Activated T-helper 17 cell treated with anti-CD3 and anti-CD28 coated beads, Interleukin-2, amount 50 U/mL, for 72 hours (primary cell): ENCODE measurements at places on chromosomes 3 and 15.

DNA sequence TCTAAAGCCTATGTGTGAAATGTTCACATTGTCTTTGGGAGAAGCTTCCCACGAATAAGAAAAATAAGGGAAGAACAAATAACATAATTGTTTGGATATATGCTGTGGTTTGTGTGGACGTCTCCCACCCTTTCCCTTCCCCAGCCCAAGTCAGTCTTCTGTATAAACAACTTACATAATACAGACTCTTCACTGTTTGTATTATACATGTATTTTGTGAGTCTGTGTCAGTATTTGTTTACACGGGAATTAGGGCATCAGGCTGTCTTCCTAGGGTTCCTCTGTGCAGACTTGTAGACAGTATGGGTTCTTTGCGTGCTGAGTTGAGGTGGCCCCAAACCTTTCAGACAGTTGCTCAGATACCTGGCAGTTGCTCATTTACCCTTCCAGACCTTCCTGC lies 103.4 kb downstream of the IGF1R start:
- no peak for ATAC-seq

GRCh38 chr3:177210744-177211502 lies 13.6 kb upstream of the TBL1XR1 start:
- no peak for ATAC-seq

DNA sequence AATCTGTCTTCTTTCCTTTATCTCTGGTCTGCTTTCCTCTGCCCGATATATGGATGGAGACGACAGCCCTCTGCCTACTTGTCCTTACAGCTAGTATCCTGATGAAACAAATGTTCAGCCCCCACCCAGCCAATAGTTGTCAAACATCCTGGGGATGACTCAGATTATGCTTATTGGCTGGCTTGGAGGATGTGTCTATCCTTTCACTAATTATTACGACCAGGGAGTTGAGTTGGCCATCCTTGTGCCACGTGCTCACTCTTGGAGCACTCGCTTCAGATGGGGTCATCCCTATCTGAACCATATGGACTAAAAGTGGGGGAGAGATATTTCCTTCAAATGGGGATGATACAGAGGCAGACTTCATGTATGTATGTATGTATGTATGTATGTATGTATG lies 6.4 kb upstream of the MAP3K13 start:
- no peak for ATAC-seq

DNA sequence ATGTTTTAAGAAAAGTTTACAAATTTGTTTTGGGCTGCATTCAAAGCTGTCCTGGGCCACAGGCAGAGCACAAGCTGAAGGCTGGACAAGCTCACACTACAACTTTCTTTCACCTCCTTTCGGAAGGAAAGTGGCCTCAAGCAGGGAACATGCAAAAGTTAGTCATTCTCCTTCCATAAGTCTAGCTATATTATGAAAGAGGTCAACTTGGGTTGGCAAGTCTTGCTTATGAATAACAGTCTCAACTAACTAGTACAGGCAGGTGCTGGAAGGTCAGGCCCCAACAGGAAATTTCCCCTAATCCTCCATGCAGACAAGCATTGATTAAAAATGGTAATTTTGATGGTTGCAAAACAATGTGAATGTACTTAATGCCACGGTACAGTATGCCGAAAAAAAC lies 69.4 kb downstream of the OSBPL10 start:
- no peak for ATAC-seq

DNA sequence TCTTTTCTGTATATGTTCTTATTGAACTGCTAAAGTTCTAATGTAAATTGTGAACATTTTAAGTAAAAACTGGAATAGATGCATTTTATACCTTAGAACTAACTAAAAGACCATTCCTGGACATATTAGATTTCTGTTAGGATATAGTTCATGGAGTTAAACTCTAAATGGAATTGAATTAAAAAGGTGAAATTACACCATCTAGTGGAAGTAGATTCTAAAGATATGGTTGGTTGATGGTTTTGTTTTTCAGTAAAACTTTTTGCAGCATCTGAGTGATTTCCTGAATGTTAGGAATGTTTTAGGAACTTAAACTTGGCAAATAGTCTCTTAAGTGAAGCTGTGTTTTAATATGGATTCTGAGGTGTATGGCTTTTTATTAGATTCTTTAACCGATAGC lies 96.8 kb downstream of the SLMAP start:
- no peak for ATAC-seq

- ATAC-seq: no peak
Measured at GRCh38 chr3:170695486-170696064, 109.7 kb upstream of the SLC7A14 start.

- no peak for ATAC-seq
Measured at GRCh38 chr3:73474619-73475018, 150.1 kb downstream of the PDZRN3 start.

DNA sequence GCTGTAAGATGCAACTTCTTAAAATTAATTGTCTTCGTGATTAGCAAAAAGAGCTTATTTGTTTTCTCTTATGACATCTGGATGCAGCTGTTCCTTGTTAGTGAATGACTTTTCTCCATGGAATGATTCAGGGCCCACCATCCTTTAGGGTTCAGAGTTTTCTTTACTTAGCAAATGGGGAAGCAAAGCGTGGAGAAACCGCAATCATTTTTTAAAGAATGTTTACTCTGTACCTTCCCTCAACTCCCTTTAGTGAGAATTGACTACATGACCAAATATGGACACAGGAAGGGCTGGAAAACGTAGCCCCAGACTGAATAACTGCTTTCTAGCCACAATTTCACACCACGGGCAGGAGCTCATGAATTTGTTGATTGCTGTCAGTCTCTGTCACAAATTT lies 130.1 kb downstream of the EDEM1 start:
- no peak for ATAC-seq

GRCh38 chr15:63334821-63335220 lies 46.8 kb downstream of the CA12 start:
- no peak for ATAC-seq

DNA sequence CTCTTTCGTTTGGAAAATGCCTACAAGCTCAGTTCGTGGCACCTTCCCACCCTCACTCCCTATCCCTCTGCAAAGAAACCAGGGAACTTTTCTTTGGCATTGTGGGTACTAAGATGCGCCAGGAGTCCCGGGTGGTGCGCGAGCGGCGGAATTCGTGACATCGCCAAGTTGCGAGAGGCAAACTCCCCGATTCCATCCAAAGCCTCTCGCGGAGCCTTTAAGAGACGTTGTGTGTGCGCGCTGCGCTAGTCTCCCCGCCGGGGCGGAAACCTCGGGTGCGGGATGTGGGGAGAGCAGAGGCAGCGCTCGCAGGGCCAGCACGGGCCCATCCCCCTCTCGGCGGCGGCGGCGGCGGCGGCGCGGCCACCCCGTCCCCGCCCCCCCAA lies 443 bp upstream of the NR2F2 start:
- ATAC-seq: peak; percentile 7

- no peak for ATAC-seq
Measured at GRCh38 chr3:10517627-10518026, 12.2 kb upstream of the ATP2B2 start.

DNA sequence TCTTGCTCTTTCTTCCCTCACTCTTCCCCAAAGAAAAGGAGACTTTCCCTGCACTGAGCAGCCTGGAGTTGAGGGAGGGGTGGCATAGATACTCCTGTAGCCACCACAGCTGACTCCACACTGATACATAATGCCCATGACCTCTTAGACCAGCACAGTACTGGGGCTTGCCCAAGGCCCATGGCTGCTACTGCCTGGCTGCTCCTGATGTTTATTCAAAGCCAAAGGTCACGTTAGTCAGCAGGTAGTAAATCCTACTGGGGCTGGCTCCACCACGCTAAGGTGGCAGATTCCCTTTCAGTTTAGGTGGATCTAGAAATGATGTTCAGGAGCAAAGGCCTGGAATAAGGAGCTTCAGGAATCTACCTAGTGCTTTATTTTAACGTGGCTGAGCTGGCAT lies 212.7 kb downstream of the C3orf38 start:
- ATAC-seq: no peak

GRCh38 chr3:171804618-171805389 lies 5.5 kb downstream of the PLD1 start:
- ATAC-seq: no peak

DNA sequence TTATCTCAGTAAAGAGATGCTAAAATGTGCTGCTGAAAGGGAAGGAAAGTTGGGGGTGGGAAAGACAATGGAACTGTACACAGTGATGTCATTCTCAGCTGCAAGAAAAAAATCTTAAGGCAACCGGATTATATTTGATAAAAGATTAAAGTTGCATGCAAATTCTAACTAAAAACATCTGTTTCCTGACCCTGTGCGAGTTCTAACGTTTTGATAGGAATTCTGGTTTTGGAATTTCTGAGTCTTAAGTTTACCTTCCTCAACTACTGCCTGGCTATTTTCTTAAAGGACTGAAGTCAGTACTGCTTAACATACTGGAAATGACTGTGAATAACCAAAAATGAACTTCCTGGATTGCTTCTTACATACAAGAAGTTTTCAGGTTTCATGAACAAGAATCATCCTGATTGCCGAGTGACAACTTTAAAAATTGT lies 115.5 kb downstream of the SLC25A26 start:
- ATAC-seq: peak; percentile 74

GRCh38 chr3:167882057-167882667 lies 146.6 kb downstream of the SERPINI1 start:
- ATAC-seq: no peak

DNA sequence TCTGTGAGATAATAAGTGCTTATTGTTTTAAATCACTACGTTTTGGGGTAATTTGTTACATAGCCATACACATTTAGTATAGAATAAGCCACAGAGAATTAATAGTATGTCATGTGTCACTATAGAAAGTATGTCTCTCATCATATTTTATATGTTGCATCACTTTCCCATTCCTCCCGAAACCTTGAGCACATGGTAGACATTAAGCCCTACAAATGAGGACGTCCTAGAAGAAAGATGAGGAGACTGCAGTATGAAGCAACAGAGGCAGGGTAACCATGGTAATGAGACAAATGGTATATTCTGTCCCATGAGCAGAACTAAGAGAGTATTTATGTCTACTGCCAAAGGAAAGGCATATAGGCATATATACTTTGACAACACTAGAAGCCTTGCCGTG lies 720.2 kb downstream of the ROBO1 start:
- ATAC-seq: no peak

DNA sequence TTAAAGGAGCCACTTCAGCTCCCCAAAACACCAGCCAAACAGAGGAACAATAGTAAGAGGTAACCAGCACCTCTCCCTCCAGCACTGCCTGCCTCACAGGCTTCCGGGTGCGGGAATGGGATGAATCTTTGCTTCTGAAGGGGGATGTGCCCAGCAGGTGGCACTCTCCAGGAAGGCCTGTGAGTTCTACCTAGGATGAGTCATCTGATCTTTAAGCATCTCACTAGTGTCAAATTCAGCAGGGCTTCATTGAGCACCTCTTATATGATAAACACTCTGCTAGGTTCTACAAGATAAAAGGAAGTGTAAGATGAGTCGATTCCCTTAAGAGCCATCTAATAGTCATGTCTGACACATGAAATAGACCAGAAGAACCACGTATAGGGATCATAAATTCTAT lies 237.4 kb upstream of the UMPS start:
- ATAC-seq: peak; percentile 42

DNA sequence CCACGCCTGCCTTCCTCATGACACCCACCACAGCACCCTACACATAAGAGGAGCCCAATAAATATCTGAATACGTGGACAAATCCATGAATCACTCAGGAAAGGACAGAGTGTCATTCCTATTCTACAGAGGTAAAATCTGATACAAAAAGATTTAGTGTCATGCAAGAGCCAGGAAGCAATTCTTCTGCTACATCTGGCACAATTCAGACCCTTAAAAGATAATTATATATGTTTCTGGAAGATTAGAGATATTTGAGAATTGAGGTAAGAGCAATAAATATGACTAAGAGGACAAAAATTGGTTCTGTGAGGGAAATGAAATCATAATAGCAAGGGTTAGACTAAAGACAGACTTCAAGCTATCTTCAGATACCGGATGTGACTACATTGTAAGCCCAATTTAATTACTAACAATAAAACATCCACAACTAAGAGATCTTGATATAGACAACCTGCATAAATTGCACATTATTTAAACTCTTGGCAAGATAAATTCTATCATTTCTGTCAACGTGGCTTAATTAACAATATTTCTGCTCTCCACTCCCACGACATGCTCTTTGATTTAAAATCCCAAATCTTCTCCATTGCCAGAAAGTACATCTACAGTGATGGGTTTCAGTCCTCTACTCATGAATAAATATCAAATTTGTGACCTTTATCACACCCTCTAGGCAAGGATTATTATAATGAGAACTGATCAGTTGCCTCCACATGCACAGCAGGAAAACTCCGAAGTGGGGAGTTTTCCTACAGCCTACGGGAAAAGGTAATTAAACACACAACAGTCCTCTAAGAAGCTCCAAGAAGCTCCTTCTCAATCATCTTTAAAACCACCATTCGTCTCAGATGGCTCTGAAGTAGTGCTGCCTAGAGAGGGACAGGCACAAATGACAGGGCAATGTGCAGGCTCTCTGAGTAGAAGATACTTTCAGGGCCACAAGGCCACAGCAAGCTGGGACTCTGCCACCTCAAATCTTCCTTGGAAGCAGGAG lies 32.6 kb downstream of the MB21D2 start:
- no peak for ATAC-seq

- ATAC-seq: peak; percentile 93
Measured at GRCh38 chr3:134212967-134213665, 37.5 kb downstream of the RYK start.

GRCh38 chr3:120094776-120095225 lies 554 bp upstream of the GSK3B start:
- peak; percentile 75 for ATAC-seq

GRCh38 chr3:113545594-113545993 lies 13.2 kb downstream of the SIDT1 start:
- ATAC-seq: no peak

GRCh38 chr3:155368786-155369185 lies 75.3 kb upstream of the STRIT1 start:
- no peak for ATAC-seq

- peak; percentile 55 for ATAC-seq
Measured at GRCh38 chr15:31326875-31327668, 437 bp downstream of the KLF13 start.

DNA sequence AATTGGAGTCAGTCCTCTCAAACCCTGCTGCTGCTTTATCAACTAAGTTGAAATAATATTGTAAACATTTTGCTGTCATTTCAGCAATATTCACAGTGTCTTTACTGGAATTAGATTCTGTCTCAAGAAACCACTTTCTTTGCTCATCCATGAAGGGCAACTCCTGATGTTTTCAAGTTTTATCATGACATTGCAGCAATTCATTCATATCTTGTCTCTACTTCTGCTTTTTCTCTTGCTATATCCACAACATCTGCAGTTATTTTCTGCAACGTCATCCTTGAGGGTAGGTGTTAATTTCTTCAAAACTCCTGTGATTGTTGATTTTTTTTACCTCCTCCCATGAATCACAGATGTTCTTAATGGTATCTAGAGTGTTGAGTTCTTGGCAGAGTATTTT lies 181.6 kb downstream of the EPHA6 start:
- ATAC-seq: no peak

DNA sequence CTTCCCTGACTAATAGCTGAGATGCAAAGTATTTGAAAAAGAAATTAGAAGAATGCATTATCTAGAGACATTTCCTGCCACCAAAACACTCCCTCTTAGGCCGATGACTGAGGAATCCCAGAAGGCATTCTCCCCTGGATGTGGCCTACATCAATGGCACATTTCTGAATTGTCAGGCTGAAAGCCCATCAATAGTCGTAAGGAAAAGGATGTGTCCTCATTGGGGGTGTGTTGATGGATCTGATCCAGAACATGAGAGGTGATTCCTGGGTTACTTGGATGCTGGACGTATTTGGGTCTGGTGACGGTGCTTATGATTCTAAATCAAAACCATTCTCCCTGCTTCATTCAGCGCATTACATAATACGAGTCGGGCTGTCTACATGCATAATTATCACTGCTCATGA lies 216.9 kb upstream of the CDIN1 start:
- ATAC-seq: no peak

- no peak for ATAC-seq
Measured at GRCh38 chr15:67781061-67781460, 44.2 kb upstream of the SKOR1 start.
